Left hindlimb (tissue), 1 donor: ENCODE measurements at places on chromosomes 2 and 18.

- DNase-seq = no peak
Observed at GRCh38 chr18:62365420-62365819, 40.3 kb downstream of the TNFRSF11A start.

DNA sequence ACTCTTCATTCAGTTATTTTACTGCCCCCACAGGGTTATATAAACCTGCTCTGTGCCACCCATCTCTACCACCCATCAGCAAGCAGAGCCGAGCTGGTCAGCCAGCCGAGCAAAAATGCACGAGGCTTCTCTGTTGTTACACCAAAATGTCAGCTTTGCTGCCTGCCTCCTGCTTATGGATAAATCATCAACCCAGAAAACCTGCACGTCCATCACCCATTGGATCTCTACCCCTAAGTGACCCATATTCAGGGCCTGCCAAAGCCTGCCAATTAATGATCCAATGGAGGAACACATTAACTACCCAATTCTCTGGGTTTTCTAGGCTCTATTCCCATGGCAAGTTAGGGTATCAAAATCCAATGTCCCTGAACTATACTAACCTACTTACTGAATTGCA, 365.5 kb upstream of the ACVR2A start:
- no peak for DNase-seq

DNA sequence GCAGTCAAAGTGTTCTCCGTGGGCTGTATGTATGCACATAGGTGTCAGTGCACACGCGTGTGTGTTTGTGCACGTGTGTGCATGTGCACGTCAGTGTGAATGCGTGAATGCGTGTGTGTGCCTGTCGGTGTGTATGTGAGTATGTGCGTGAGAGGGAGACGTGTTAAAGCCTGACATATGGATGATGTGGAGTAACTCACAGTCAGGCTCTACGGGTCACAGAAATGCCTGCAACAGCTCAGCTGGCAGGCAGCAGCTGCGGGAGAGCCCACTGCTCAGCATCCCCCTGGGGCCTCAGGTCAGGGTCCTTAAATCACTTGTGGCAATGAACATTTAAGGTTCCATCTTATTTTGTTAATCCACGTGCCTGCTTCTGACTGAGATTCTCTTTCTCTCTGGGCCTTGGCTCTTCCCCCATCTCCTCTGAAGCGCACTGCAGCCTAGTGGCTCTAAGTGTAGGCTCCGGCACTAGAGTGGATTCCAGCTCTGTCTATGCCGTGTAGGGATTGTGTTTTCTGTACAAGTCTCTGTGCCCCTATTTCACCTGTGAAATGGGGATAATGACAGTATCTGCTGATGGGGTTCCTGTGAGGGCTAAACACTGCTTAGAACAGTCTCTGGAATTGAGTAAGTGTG, 63.0 kb downstream of the DYSF start:
- no peak for DNase-seq

GRCh38 chr18:32812342-32812741, 39.5 kb upstream of the KLHL14 start:
- DNase-seq = no peak

DNA sequence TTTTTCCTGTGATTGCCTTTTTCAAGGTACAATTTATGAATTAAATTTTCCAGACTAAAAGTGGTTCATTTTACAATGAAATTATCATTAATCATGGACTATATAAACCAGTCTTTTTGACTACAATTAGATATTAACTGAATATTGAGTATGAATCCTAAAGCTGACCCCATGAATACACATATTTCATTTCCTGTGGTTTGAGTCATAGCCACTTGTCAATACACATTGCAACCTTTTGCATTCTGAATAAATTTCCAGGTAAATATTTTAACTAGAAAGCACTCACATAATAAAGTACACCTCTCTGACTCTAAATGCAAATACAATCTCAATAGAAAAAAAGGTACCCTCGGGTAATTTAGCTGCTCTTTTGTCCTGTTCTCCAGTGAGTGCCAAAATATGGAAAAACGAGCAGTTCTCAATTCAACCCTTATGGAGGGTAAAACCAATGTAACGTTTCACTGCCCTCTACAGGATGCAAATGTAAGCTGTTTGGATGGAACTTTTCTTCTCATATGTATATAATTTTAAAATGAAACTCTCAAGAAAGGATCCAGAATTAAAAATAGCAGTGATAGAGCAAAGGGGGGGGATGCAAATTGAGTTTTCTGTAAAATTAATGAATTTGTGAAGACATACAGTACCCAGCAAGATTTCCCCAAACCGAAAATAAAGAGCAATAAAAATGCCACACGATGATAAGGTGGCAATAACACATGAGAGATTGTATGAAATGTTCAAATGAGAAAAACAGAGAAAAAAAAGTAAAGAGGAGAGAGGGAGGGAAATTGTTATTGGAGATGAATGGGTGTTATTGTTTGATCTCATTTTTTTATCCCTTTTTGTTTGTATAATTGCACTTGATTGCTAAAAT, 1795.7 kb upstream of the PIK3C3 start:
- no peak for DNase-seq

DNA sequence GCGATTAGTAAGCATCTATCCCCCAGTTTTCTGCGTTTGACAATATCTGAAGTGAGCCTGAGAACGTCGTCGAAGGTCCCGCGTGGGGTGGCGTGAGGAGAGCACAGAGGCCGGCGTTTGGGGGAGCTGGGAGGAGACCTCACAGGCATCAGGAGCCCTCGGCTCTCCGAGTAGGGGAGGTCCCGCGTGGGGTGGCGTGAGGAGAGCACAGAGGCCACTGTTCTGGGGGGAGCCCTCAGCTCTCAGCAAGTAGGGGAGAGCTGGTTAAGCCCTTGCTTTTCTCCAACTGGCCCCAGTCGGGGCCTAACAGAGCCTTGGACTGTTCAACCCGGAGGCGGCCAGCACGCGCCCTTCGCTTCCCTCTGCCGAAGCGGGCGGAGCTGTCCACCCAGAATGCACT, 134.3 kb downstream of the NFATC1 start:
- no peak for DNase-seq

- no peak for DNase-seq
Observed at GRCh38 chr18:54776282-54776977, 51.8 kb upstream of the RAB27B start.

DNA sequence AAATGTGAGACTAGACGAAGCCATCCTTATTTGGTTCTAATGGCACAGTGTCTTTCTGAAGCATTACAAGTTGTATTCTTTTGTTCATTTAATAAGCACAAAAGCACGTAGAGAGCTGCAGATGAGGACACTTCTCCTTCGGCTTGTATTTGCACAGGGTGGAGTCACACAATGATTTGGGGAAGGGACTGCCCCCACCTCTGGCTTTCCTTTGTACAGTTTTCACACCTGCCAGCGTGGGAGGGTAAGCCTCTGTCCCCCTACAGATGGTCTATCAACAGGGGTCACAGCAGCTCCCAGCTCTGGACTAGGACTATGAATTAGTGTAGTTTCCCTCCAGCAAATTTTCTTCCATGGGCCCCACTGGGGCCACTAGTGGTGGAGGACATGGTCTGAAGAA, 108.2 kb upstream of the KLHL14 start:
- DNase-seq = no peak

GRCh38 chr18:500632-501405, at the start of gene COLEC12:
COLEC12 (minus strand) TSS chr18:500701; CDS start chr18:500514, 187 bp downstream.
- peak; percentile 84 for DNase-seq
